ENCODE measurements at places on chromosomes 4 and X.

- DNase-seq = no peak
Measured at GRCh38 chrX:650811-651210, 20.2 kb downstream of the SHOX start.

GRCh38 chr4:103567591-103567990 lies 152.2 kb downstream of the TACR3 start:
- DNase-seq = no peak

- DNase-seq = no peak
Measured at GRCh38 chrX:21606002-21606401, 52.1 kb downstream of the KLHL34 start.

DNA sequence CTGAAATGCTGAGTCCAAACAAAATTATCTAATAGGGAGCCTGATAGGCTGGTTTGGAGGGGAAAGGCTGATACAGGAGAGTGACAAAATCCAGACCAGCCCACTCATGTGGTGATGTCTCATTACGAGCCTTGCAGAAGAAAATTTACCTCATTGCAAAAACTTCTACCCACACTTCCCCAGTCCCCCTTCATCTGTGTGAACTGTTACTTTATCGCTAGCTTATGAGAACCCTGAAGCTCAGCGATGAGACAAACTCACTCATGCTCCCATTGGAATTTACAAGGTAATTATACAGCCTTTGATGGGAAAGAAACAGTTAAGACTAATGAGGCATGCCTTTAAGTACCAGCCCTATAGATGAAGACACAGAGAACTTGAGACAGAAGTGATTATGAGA lies 76.1 kb downstream of the ARHGAP6 start:
- DNase-seq = no peak

- peak; percentile 25 for DNase-seq
Measured at GRCh38 chr4:186881521-186882220, 158.0 kb upstream of the FAT1 start.

- no peak for DNase-seq
Measured at GRCh38 chr4:152419809-152420208, 116.1 kb downstream of the FBXW7 start.

DNA sequence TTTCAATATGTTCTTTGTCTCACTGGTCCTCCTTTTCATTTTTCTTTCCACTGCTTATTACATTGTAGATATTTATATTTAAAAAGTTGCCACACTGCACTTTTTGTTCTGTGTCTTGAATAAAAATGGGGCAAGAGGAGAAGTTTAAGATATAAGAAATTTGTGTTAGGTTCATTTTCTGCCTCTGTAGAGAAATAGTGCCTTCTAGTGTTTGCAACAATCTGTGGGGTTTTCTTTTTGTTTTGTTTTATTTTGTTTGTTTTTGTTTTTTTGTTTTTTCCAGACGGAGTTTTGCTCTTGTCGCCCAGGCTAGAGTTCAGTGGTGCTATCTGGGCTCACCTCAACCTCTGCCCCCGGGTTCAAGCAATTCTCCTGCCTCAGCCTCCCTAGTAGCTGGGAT lies 20.1 kb upstream of the SMIM14 start:
- no peak for DNase-seq

- no peak for DNase-seq
Measured at GRCh38 chr4:65861993-65862392, 191.7 kb upstream of the EPHA5 start.

- no peak for DNase-seq
Measured at GRCh38 chrX:74781507-74782034, 143.7 kb downstream of the NEXMIF start.

GRCh38 chrX:50579955-50580354 lies 109.3 kb upstream of the DGKK start:
- no peak for DNase-seq

- DNase-seq = peak; percentile 40
Measured at GRCh38 chrX:134634691-134635090, 23.6 kb downstream of the PLAC1 start.

DNA sequence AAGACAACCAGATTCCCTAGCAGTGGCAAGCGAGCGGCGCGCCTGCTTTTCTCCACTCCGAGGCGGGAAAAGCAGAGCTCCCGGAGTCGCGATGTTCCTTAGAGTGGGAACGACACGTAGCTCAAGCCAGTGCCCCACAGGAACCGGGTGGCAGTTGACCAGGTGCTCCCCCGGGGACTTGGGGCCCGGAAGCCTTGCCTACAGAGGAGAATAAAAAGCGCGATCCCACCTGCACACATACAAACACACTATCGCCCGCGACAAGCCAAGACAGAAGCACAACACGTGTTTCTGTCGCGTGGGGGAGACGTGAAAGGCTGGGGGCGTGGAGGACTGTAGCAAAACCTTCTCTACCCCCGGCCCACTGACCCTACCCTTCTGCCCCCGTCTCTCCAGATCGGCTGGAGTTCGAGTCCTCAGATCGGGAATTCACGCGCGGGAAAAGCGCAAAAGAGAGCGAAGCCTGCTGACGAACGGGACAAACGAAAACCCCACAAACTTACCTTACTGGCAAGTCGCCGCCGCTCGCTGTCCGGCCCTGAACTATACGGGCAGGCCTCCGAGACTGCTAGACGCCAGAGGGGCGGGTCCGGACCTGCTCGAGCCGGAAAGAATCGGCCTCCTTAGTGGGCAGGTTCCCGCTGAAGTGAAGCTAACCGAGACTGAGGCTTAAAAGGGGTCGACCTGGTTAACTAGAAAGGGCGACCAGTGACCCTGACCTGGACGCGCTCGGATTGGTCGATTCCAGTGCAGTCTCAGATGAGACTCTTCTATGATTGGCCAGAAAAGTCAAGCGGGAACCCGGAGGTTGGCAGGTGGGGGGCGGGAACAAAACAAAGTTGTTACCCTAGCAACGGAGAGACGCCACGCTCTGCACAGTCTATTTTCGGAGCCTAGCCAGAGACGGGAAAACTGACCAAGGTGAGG lies at the start of the genes DNAAF6 and NUP62CL:
Gene DNAAF6, plus strand, starts transcription at position 842 of the 927 bp plus-strand sequence. CDS start 6,265 bp downstream, outside the sequence.
Gene NUP62CL, minus strand, starts transcription at position 664 of the 927 bp plus-strand sequence. CDS start 31,287 bp downstream, outside the sequence.
- DNase-seq = no peak

DNA sequence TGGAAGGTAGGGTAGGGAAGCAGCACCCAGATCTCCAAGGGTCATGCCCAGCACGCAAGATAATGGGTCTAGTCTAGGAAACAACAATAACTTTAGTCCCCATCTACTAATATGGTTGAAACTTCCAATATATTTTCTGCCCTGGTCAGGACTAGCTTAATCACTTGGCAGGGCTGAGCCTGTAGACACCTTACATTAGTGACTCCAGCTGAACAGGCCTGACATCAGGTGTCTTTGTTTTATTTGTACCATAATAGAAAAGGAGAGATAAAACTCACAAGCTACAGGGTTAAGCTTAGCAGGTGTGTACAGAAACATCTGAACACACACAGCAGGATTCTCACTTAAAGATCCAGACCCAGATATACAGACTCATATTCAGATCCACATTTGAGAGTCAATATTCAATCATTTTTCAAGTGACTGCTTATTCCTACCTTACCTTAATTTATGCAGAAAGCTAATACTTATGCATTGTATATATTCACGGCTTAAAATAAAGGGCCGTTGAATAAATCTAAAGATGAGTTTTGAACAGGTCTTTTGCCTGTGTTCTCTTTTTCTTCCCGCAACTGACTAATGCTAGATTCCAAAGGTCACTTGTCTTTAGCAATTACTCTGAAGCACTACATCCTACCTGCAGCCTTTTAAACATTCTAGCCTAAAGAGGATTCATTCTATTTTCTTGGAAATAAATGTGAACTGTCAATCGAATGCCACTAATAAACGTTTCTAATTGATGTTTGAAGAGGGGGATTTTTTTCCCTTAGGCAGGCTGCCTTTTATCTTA lies 745.3 kb downstream of the RPA4 start:
- no peak for DNase-seq

DNA sequence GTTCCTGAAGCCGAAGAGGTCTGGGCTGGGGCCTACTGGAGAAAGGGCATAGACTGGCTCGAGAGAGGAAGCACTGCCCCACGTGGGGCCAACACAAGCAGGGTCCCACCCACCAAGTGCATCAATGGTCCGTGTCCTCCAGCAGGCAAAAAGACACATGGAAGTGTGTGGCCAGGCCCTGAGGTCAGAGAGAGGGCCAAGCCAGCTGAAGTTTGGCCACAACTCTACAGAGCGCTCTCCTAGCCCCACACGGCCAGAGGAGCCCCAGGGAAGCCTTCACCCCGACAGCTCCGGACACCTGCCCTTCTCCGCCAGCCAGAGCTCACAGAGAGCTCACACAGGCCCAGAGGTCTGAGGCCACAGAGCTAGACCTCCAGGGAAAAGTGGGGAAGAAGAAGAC lies 8.5 kb upstream of the KDM5C start:
- no peak for DNase-seq

DNA sequence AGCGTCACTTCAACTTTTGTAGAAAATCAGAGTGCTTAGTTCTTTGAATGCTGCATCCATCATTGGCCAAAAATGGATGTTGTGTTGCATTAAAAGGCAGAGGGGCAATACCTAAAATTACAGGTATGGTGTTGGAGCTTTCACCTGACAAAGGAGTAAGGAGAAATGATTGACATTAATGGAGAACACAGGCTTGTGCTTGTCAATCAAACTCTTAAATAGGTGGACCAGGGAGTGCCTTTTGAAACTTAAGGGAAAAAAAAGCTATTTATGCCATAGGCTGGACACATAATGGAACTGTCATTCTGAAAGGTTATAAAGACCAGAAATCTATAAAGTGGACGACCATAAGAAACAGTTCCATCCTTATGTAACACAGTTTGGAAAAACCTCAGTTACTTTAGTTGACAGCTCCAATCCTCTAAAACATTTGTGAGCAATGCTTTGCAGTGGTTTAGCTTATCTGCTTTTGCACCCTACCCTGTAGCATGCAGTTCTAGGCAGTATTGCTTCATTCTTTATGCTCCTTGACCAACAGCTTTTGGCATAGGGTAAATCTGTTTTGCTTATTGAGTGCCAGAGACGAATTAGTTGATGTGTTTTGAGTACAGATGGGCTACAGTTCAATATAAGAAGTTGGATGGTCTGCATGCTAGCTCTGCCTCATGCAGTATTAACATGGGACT lies 2.4 kb downstream of the HADH start:
- DNase-seq = no peak

DNA sequence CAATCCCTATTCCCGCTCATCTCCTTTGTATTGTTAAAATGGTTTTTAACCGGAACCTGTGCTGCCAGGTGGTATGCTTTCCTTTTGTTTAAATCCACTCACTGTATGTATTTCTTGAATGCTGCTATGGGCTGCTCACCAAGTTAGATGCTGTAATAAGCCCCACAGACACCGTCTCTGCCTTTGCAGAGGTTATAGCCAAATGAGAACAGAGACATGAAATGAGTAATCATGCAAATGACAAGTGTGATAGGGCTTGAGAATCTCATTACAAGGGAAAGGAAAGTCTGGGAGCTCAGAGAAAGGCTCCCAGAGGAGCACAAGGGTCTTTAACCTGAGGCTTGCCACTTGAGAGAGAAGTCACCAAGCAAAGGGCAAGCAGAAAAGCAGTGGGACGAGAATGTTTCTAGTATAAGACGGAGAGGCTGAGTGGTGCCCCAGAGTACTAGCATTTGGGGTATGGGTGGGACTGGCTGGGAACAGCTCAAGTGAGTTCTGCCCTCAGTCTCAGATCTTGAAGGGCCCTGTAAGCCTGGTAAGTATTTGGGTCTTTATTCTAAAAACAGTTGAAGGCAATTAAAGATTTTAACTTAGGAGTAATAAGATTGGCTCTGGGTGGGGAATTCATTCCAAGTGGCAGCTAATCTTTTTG lies 110.8 kb upstream of the H2AZ1 start:
- no peak for DNase-seq

DNA sequence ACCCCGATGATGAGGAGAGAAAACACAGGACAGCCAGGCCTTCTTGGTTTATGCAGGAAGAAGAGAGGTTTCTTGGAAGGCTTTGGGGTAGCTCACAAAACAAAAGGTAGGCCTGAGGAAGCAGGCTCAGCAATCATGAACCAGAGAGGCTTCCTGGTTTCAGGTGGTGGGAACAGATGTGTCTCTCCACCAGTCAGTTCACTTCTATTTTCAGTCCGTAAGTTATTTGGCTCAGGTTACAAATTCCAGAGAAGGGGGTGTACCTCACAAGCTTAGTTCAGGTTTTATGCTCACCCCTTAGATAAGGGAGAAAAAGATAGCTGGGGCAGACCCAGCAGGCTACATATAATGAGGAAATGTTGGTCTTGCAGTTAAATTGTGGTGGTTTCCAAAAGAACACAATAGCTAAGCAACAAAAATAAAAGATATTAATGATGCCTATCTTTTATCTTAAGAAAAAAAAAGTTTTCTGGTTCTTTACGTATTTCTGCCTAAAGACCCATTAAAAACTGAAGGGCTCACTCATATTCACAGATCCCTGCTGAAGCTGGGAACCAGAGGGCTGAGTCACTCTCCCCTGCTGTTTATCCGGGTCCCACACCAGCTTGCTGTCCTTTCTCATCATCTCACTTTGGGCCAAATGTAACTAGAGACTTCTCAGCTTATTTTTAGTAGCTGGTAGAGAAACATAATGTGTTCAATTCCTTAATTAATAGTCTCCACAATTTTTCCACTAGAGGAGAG lies 177.0 kb downstream of the CAMK2D start:
- DNase-seq = no peak

- peak; percentile 43 for DNase-seq
Measured at GRCh38 chr4:113635739-113636437, 125.7 kb downstream of the CAMK2D start.

- DNase-seq = no peak
Measured at GRCh38 chr4:23877758-23878229, 12.1 kb downstream of the PPARGC1A start.

DNA sequence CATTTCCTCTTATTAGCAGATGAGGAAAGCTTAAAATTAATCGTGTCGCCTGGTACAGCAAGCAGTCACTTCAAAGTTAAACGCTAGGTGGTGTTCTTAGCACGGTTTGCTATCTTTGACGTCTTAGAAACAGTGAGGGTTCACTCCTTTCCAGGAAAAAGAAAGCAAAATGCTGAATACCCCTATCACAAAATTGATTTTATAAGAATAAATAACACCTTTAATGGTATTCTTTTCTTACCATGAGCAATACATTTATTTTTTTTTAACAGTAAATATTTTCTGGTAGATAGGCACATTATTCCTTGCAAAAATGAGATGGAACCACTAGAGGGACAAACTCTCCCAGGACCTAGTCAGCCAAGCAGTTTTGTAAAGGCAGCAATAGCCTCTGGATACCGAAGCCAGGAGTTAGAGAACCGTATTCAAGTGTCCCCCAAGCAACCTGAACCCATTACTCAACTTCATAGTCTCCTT lies 153.9 kb downstream of the KDR start:
- peak; percentile 47 for DNase-seq

- no peak for DNase-seq
Measured at GRCh38 chr4:15563871-15564270, 91.3 kb downstream of the FBXL5 start.

GRCh38 chrX:32084757-32085156 lies 1012.9 kb upstream of the FTHL17 start:
- no peak for DNase-seq

GRCh38 chr4:123589301-123589700 lies 192.7 kb downstream of the SPRY1 start:
- DNase-seq = no peak
